ENCODE measurements at places on chromosomes 11 and 22. TPM values are rescaled to one million over a fixed set of nuclear protein-coding genes. Genes with fewer than 3 reads are reported as not detected.

Gene SLC35E4
- total RNA-seq = 7.9 TPM

Gene INS
- not detected for total RNA-seq

Gene KCNE3
- 0.72 TPM for total RNA-seq

Gene KCTD14
- 0.47 TPM for total RNA-seq

Gene SSH3
- 30.0 TPM for total RNA-seq

Gene CD3E
- total RNA-seq = not detected

Gene APLNR
- not detected for total RNA-seq

Gene SEPTIN3
- total RNA-seq = 0.92 TPM

Gene HPX
- 3.8 TPM for total RNA-seq

Gene AQP11
- 1.6 TPM for total RNA-seq

Gene KRTAP5-11
- not detected for total RNA-seq

Gene BIRC2
- 55.2 TPM for total RNA-seq

Gene ZNF74
- total RNA-seq = 12.7 TPM

DNA sequence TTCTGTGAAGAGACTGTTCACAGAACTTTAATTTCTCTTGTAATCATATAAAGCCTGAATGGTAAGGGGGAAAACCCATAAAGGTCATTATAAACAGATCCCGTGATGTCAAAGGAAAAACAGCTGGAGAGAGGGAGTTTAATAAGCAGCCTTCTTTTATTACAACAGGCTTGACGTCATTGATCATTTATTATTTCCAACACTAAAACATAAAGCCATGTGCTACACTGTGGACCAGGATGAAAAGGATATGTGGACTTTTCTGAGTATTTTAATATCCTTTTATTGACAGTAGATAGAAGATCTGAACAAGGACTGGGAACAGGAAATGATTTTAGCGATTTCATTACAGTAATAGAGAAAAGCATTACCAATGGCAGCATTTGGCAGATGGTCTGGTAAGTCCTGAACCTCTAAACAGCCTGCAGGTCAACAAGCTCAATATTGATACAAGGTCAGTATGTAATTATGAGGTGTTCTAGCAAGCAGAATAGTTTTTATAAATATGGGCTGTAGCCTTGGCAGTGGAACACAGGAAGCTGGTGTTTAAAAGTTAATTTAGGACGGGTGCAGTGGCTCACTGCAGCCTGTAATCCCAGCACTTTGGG lies 25.1 kb upstream of the TPH1 start:
- H3K27me3 ChIP-seq = no peaks in the 10 kb centered on the region
- H3K4me3 ChIP-seq = no peak overlapping the region
- DNase-seq = no peak
- H3K4me1 ChIP-seq = peaks cover 5% of the 10 kb centered on the region
- H3K27ac ChIP-seq = no peak overlapping the region

DNA sequence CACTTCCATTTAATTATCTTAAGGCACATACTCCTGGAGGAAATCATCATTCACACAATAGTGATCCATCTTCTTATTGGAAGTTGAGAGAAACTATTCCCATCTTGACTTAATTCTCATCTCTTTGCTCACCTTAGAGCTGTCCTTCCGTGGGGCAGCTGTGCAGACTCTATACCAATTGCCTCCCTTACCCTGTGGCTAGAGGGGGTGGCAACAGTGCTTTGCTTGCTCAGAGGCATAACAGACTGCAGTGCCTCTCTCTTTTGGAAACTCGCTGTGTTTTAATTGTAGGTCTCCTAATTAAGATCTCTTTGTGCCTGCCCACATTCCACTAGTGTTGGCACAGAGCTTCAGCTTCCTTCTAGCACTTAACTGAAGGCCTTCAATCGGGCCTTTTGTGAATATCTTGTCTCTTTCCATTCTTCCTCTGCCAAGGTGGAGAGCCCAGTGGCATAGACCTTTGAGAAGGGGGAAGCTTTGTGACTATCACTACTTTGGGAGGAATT lies 5.5 kb downstream of the KMT2A start:
- H3K27ac ChIP-seq = no peak overlapping the region
- H3K4me3 ChIP-seq = no peak overlapping the region
- no peaks in the 10 kb centered on the region for H3K27me3 ChIP-seq
- DNase-seq = no peak

DNA sequence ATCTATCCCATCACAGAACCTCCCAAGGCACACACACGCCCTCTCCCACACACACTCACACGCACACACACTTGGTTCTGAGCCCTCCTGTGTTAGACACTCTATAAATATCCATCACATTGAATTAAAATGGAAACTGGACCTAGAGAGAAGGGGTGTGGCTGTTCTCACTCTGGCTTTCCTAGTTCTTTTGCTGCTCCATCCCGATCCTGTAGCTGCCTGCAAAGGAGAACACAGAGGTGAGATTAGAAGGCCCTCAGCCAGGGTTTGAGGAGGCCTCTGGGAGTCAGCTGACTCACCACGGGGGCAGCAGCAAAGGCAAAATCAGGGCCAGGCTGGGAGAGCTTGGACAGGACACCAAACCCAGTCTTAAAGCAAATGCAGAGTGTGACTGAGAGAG lies 192.3 kb upstream of the CADM1 start:
- H3K36me3 ChIP-seq = no peaks in the 10 kb centered on the region
- H3K4me1 ChIP-seq = peaks cover 13% of the 10 kb centered on the region
- no peak for DNase-seq
- H3K27me3 ChIP-seq = peaks cover 30% of the 10 kb centered on the region
- H3K4me3 ChIP-seq = no peak overlapping the region
- no peak overlapping the region for H3K27ac ChIP-seq

DNA sequence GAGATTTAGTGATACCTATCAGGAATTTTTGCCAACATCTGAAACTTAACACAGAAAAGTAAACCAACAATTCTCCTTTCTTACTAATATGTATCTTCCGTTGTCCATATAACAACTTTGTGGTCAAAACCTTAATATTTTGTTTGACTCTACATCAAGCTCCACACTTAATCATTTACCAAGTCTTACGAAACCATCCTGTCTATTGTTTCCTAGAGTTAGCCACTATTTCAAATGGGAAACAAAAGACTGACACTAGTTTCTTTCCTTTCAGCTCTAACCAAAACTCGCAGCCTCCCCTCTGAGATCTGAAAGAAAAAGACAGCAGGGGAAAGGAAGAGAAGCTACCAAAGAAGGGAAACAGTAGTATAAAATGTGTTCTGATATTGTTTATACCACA lies 26.5 kb upstream of the PRDM10 start:
- H3K27me3 ChIP-seq = no peaks in the 10 kb centered on the region
- H3K27ac ChIP-seq = no peak overlapping the region
- H3K36me3 ChIP-seq = no peaks in the 10 kb centered on the region

- H3K27ac ChIP-seq = no peak overlapping the region
- H3K36me3 ChIP-seq = no peaks in the 10 kb centered on the region
- no peak for DNase-seq
- peaks cover 11% of the 10 kb centered on the region for H3K4me1 ChIP-seq
These were observed 138.7 kb upstream of the E2F8 start for GRCh38 chr11:19379465-19379864.

- H3K4me3 ChIP-seq = no peak overlapping the region
- H3K4me1 ChIP-seq = no peaks in the 10 kb centered on the region
- no peak for DNase-seq
- no peaks in the 10 kb centered on the region for H3K27me3 ChIP-seq
- peaks cover 27% of the 10 kb centered on the region for H3K36me3 ChIP-seq
These were observed 42.0 kb upstream of the TTC36 start for GRCh38 chr11:118485273-118485672.

GRCh38 chr11:9095421-9095820 lies 4.0 kb upstream of the SCUBE2 start:
- no peaks in the 10 kb centered on the region for H3K27me3 ChIP-seq
- H3K4me1 ChIP-seq = peaks cover 12% of the 10 kb centered on the region
- DNase-seq = no peak
- peaks cover 13% of the 10 kb centered on the region for H3K36me3 ChIP-seq
- no peak overlapping the region for H3K27ac ChIP-seq

GRCh38 chr11:128955636-128956035 lies 13.0 kb upstream of the TP53AIP1 start:
- H3K4me3 ChIP-seq = peak overlapping the region; percentile 3
- peaks cover 10% of the 10 kb centered on the region for H3K27me3 ChIP-seq
- no peak overlapping the region for H3K27ac ChIP-seq
- H3K36me3 ChIP-seq = no peaks in the 10 kb centered on the region

DNA sequence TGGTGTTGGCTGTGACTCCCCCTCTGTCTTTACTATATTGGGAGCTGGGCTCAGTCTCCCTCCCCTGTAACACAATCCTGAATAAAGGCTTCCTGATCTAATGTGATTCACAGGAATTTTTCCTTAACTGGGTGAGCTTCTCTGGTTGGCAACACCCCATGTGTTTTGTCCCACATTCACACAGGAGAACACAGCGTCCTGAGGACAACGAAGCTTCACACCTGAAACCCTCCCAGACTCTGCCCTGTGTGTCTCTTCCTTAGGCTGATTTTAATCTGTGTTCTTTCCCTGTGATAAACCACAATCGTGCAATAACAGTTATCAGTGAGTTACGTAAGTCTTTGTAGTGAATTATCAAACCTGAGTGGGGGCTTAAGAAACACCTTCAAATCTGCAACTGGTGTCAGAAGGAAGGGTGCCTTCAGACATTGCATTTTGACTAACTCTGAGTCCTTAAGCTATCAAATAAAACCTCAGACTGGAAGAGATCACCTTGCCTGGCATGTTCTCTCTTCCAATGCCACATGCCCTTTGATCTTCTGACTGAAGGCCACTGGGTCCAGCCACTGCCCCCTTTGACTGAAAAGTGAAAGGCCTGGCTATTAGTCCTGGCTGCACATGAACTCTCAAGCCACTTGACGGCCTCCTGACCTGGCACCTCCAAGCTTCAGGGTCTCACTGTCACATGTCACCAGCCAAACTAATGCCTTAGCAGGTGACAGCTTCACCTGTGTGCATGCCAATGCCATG lies 17.3 kb downstream of the APOL3 start:
- H3K36me3 ChIP-seq = no peaks in the 10 kb centered on the region
- no peak overlapping the region for H3K4me3 ChIP-seq

DNA sequence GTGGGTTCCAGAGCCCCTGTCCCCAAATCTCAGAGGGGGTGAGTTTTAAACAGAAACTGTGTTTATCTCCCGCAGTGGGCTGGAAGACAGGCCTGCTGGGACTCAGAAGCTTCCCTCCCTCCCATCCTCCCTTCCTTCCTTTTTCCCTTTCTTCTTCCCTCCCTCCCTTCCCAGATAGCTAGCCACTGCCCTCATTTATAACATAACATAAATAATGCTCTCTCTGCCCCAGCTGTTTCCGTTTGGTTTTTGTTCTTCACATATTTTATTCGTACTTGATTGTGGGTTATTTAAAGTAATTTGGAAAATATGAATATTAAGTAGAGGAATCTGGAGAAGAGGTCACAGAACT lies 140.9 kb downstream of the TEAD1 start:
- H3K27ac ChIP-seq = peak overlapping the region; percentile 52
- no peak for DNase-seq
- H3K4me1 ChIP-seq = peaks cover 64% of the 10 kb centered on the region
- no peak overlapping the region for H3K4me3 ChIP-seq
- no peaks in the 10 kb centered on the region for H3K36me3 ChIP-seq

DNA sequence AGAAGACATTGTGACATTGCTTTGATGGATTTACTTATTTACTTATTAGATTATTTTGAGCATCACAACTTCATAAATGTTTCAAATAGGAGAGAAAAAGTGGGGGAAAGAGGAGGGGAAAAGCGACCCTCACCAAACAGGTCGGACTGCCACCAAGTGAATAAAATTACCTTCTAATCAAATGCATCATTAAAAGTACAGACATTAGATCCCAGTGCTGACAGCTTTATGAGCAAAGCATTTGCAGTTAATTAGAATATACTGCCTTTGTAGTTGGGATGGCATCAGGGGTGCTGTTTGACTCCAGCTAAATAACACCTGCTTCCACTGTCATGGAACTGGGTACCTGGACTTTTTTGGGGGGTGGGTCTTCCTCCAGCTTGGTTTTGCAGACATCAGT lies 299.6 kb downstream of the OPCML start:
- H3K27ac ChIP-seq = no peak overlapping the region
- H3K4me3 ChIP-seq = no peak overlapping the region
- no peak for DNase-seq
- H3K36me3 ChIP-seq = no peaks in the 10 kb centered on the region
- H3K4me1 ChIP-seq = no peaks in the 10 kb centered on the region
- H3K27me3 ChIP-seq = peaks cover 15% of the 10 kb centered on the region

- H3K27ac ChIP-seq = no peak overlapping the region
- no peak for DNase-seq
- H3K36me3 ChIP-seq = no peaks in the 10 kb centered on the region
- H3K27me3 ChIP-seq = peaks cover 8% of the 10 kb centered on the region
- H3K4me3 ChIP-seq = no peak overlapping the region
These were observed 359.2 kb downstream of the BUD13 start for GRCh38 chr11:116413301-116414242.
